ENCODE measurements at places on chromosomes 7 and 10. TPM values are rescaled to one million over a fixed set of nuclear protein-coding genes. Genes with fewer than 3 reads are reported as not detected.

Gene OR2A25
- total RNA-seq: not detected

Gene CLEC2L
- total RNA-seq: not detected

Gene GRM3
- total RNA-seq: not detected

Gene GFRA1
- 73.3 TPM for total RNA-seq

Gene FAM237B
- total RNA-seq: not detected

Gene CALML3
- total RNA-seq: not detected

Gene PLXDC2
- total RNA-seq: 203 TPM

Gene SCIN
- total RNA-seq: 0.65 TPM

Gene FAM149B1
- total RNA-seq: 19.4 TPM

Gene PYROXD2
- total RNA-seq: 9.4 TPM

Gene IFIT2
- total RNA-seq: 3.3 TPM

Gene HACD1
- total RNA-seq: 71.6 TPM

Gene OR9A2
- total RNA-seq: not detected

Gene GPRIN2
- 5.7 TPM for total RNA-seq

Gene CLDN4
- 0.80 TPM for total RNA-seq

Gene HYAL4
- not detected for total RNA-seq

Gene HHEX
- 0.92 TPM for total RNA-seq

Gene OR2F2
- not detected for total RNA-seq

Gene WEE2
- not detected for total RNA-seq

Gene PIP
- total RNA-seq: not detected

Gene IDE
- total RNA-seq: 44.6 TPM

Gene HTR5A
- total RNA-seq: not detected

Gene NPFFR1
- total RNA-seq: not detected

Gene EFCAB10
- total RNA-seq: not detected

Gene SEMA3C
- total RNA-seq: 77.4 TPM

Gene NEUROG3
- not detected for total RNA-seq

Gene DYNC1I1
- total RNA-seq: 17.4 TPM

Gene CLCN1
- not detected for total RNA-seq

Gene HKDC1
- total RNA-seq: 4.0 TPM

Gene AKR1C8
- total RNA-seq: not detected

Gene NEURL1
- total RNA-seq: not detected

Gene COG5
- 56.6 TPM for total RNA-seq

Gene MRC1
- not detected for total RNA-seq

Gene ELFN1
- total RNA-seq: 0.65 TPM

Gene TLX1
- not detected for total RNA-seq

Gene FAM25G
- not detected for total RNA-seq

Gene CDC14C
- total RNA-seq: not detected

Gene AUTS2
- 40.8 TPM for total RNA-seq

Gene PCDH15
- 0.12 TPM for total RNA-seq
